Stimulated activated CD4-positive, alpha-beta T cell treated with anti-CD3 and anti-CD28 coated beads, Interleukin-15, amount 100 ng/mL, for 48 hours (primary cell): ENCODE measurements at places on chromosomes 1 and 21.
A peak's percentile ranks its signal among the peaks of the same experiment; 100 is the strongest.

GRCh38 chr1:227315629-227316346 lies 2.5 kb downstream of the CDC42BPA start:
- DNase-seq: no peak

DNA sequence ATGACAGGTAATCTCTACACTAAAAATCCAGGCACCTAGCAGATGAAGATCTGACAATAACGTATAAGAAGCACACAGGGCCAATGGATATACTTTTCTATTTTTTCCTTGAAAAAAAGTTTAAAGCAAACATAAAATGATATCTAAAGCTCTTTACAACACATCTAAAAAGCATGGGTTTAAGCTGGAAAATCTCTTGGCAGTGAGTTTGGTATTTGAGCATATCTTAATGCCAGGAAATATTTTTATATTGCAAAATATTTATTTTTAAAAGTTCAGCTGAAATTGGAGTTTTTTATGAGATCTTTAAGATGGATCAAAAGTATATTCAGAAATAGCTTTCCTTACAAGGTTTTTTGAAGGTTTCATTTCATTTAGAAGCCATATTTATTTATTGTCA lies 40.5 kb downstream of the SLC5A9 start:
- DNase-seq: no peak

GRCh38 chr1:4699376-4700301 lies 45.2 kb downstream of the AJAP1 start:
- no peak for DNase-seq

GRCh38 chr1:243474906-243475305 lies 219.1 kb downstream of the SDCCAG8 start:
- no peak for DNase-seq

- no peak for DNase-seq
Observed at GRCh38 chr1:99850459-99851291, 514 bp downstream of the AGL start.

DNA sequence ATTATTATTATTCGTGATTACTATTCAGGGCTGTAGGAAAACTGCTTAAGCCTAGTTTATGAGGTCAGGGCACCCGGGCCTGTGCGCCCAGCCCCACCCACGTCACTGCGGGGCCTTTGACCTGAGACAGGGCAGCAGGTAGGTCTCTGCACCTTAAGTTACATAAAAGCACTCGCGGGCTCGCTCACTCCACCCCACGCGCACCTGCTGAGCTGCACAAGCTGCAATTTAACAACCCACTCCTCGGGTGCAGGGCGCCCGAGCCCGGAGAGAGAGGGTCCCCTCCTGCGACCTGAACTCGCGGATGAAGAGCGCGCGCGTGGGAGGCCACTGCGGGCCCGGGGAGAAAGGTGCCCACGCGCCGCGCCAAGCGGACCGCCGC lies 477 bp downstream of the ICMT start:
- DNase-seq: no peak

DNA sequence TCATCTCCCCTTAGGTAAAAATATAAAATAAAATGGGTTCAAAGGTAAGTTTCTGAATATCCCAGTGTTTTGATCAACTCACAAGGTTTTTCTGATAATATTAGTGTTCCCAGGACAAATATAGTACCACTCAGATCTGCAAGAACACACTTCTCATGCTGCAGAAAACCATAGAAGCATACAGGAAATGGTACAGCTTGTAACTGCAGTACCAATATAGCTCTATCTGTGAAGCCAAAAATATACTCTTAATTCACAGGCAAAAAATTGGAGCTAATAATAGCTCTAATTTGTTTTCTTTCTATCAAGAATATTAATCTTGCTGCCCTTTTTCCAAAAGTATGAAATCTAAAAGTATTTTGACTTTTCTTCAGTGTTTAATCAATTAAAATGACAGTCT lies 13.2 kb downstream of the VPS45 start:
- DNase-seq: no peak

GRCh38 chr1:61051719-61052394 lies 30.5 kb upstream of the NFIA start:
- no peak for DNase-seq

GRCh38 chr1:26799479-26800142 lies 11.9 kb downstream of the PIGV start:
- DNase-seq: no peak

DNA sequence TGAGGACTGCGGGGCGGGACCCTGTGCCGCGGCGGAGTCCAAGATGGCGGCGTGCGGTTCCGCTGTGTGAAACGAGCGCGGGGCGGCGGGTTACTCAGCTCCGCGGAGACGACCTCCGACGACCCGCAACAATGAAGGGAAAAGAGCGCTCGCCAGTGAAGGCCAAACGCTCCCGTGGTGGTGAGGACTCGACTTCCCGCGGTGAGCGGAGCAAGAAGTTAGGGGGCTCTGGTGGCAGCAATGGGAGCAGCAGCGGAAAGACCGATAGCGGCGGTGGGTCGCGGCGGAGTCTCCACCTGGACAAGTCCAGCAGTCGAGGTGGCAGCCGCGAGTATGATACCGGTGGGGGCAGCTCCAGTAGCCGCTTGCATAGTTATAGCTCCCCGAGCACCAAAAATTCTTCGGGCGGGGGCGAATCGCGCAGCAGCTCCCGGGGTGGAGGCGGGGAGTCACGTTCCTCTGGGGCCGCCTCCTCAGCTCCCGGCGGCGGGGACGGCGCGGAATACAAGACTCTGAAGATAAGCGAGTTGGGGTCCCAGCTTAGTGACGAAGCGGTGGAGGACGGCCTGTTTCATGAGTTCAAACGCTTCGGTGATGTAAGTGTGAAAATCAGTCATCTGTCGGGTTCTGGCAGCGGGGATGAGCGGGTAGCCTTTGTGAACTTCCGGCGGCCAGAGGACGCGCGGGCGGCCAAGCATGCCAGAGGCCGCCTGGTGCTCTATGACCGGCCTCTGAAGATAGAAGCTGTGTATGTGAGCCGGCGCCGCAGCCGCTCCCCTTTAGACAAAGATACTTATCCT lies 430 bp downstream of the RBM15 start:
- peak; percentile 52 for DNase-seq

DNA sequence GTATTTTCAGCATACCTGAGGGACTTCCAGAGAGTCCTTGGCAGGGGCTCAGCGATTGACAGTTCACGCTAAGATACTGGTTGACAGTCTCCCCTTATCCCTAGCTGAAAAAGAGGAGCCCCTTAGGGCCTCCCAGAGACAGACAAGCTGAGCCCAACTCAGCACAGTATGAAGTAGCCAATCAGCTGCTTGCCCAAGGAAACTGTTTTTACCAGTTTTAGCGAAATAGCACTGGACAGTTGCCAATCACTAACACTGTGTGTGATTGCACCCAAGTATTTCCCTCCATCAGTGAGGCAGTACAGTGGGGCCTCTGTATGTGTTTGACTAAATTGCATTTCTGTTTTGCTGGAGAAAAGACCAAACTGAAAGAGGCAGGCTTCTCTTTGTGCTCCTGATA lies 27.0 kb downstream of the KHDRBS1 start:
- no peak for DNase-seq

- DNase-seq: no peak
Observed at GRCh38 chr1:38827318-38827717, 32.3 kb downstream of the RRAGC start.

DNA sequence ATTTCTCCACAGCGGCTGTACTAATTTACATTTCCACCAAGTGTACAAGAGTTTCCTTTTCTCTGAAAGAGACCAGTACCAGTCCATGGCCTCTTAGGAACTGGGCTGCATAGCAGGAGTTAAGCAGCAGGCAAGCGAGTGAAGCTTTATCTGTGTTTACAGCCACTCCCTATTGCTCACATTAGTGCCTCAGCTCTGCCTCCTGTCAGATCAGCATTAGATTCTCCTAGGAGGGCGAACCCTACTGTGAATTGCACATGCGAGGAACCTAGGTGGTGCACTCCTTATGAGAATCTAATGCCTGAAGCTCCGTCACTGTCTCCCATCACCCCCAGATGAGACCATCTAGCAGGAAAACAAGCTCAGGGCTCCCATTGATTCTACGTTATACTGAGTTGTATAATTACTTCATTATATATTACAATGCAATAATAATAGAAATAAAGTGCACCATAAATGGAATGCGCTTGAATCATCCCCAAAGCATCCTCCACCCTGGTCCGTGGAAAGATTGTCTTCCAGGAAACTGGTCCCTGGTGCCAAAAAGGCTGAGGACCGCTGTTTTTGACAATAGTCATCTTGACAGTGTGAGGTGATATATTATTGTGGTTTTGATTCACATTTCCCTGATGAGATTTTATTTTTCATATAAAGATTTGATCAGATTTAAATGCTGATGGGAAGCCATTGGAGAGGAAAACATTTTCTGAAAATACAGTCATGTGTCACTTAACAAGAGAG lies 45.5 kb upstream of the MRPS6 start:
- no peak for DNase-seq

DNA sequence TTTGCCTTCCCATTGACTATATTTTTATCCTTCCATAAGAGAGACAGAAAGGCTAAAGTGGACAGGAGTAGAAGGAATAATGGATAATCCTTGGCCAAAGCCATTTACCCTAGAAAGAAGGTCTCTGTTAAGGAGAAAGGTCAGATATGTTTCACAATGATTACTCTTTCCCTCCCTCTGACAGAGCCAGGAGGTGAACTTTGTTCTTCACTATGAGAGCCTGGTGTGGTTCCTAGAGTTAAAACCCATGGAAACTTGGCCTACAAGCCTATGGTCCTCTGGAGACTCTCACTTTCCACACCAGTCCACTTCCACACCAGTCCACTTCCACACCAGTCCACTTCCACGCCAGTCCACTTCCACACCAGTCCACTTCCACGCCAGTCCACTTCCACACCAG lies 479.9 kb upstream of the ZP4 start:
- DNase-seq: no peak

DNA sequence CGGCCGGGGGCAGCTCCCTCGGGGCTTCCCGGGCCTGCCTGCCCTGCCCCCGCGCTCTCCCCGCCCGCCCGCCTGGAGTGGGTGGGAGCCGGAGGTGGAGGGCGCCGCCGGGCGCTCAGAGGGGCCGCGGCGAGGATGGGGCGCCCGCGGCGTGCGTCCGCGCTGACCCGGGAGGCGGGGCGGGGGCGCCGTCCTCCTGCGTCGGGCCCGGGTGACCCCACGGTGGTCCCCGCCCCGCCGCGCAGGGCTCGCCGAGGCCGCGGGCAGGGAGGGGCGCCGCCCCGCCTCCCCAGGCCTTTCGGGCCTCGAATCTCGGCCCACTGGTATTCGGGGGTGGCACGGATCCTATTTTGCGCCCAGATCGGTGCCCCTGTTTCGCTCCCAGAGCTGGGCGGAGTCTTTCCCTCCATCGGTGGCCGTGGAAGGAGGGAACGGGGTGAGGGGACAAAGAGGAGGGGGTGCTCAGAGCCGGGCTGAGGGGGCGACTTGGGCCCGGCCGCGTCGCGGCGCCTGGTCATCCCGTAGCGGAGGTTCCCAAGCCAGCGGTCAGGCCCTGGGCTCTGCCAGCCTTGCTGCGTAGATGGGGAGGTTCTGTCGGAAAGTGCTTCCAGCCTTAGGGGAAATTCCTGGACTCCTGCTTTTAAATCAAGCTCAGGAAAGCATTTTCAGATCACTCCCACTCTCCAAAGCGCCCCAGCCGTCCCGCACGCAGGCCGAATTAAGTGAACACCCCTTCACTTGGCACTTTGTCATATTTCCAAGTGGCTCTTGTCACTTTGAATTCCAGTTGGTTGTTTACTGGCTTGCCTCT lies 545 bp downstream of the PATJ start:
- DNase-seq: no peak

DNA sequence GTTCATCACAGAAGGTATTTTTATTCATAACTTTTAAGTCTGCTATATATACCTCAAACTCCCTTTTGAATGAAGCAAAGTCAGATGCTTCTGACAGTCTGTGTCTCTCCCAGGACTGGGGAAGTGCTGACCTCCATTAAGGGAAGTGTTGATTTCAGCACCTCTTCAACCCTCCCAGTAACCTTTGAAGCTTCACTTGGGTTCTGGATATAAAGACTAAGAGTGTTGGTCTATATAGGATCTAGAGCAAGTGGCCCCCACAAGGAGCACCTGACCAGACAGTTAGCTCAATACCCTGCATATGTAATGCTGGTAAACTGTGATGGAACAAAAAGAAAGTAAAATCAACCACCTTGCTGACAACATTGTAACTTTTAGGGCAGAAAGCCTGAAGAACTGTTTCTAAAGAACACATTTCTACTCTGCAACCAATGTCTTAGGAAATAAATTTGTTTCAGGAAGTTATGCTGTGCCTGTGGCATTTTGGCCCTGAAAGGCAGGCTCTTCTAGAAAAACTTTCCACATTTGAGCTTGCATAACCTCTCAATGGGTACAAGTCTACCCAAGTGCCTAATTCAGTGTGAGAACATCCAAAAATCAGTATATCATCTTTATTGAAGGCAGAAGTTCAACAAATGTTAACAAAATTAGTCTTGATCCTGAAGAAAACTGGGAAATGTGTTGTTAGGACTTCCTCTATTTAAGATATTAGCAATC lies 865 bp upstream of the PTPN22 start:
- DNase-seq: no peak

DNA sequence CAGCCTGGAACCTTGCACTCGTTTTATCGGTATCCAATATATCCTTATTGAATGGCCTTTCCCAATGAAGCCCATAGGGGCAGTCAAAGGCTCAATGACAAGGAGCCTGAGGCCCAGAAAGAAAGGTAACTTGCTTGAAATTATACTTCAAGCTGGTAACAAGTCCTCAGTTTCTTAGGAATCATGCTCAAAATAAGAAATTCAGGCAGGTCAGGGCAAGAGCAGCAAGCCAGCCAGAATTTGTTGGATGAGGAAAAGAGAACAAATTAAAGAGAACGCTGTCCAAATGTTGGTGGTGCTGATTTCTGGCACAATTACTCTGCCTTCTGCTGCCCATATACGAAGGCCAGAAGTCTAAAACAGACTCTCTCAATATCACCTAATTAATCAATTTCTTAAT lies 77.6 kb downstream of the DDX20 start:
- DNase-seq: no peak

DNA sequence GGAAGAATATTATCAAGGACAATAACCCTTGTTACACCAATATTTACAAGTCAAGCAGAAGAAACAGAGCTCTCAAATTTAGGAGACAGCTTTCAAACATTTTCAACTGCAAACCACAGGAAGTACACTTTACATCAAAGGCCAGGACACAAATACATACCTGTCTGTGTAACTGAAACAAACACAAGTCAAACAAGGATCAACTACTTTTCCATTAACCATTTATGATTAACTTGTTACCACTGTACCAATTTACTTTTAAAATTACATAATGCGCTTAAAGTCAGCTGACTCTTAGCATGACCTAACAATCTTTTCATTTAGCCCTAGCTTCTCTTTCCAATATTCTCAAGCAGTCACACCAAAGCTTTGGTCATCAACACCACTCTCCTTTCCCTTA lies 43.5 kb downstream of the TRIM33 start:
- no peak for DNase-seq

- no peak for DNase-seq
Observed at GRCh38 chr1:226862890-226863289, 7.5 kb upstream of the PSEN2 start.
